ENCODE measurements at places on chromosomes 13 and 19.

DNA sequence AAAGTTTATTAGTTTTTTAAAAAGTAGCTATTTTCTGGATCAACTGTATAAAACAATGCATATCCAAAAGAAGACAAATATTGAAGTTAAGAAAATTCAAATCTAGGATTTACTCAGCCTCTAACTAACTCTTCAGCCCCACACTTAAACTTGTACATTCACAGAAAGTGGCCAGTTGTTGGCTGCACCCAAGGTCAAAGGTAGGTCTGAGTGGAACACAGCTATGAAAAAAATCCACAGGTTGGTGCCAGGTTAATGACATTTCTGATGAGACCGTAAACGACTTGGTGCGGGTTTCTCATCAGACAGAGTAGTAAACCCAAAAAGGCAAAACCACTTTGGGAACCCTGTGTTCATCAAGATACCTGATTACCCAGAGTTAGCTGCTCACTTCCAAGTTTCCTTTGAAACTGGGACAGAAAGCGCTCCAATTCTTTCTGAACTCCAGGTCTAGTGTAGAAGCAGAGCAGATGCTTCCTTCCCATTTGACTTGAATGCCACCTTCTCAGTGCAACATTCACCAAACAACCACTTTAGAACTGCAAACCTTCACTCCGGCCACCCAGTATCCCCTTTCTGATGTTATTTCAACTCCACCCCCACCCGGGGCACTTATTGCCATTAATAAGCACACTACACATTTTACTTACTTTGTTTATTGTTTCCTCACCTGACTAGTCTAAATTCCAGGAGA lies 208.3 kb upstream of the STARD13 start:
- no peak for DNase-seq

- no peak for DNase-seq
Measured at GRCh38 chr19:54013866-54014265, 22.4 kb downstream of the CACNG6 start.

DNA sequence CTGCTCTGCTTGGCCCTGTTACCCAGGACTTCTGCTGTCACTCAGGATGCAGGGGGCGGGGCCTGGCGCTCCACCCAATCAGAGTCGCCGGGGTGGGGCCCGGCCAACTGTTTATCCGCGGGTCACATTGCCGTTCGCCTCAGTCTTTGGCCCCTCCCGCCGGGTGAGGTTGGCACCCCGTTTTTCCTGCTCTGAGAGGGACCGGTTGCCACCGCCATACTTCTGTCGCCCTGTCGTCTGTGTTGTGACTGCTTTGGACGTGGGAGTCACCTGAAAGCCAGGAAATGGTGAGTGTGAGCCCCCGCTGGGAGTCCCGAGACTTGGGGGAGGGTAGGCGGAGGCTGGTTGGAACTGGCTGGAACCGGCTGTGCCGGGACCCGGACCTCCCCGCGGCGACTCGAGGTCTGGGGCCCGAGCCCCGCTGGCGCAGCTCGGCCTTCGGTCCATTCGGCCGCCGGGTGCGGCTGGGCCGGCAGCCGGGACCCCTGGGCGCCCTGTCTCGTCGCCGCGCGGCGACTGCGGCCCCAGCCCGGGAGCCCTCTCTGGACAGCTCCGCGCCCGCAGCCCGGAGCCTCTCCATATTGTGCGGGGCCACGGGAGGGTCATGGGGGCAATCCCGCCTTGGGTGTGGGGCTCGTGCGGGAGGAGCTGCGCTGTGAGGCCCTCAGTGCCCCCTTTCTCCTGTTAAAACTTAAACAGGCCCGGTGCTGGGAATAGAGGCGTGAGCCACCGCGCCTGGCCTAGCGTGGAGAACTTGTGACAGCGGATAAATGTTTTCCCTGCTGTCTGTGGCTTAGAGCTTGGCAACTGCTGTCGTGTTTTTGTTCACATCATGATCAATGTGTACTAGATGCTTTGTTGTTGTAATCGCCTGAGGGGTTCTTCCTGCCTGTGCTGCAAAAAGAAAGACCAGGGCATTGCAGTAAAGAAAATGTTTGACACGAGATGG lies at the start of gene ZNF844:
TSS of gene ZNF844 (plus strand) at position 142 of the 949 bp plus-strand sequence. CDS start at position 285, 143 bp downstream.
- DNase-seq: peak; percentile 65

- DNase-seq: no peak
Measured at GRCh38 chr19:8584965-8585893, 8.0 kb upstream of the MYO1F start.

- DNase-seq: no peak
Measured at GRCh38 chr13:97148894-97149293, 73.2 kb upstream of the MBNL2 start.

GRCh38 chr13:47480121-47480520 lies 521.0 kb downstream of the SUCLA2 start:
- DNase-seq: no peak

- no peak for DNase-seq
Measured at GRCh38 chr19:38879400-38879751, 1.3 kb upstream of the RINL start.

GRCh38 chr13:24763596-24764275 lies at the start of gene RNF17:
RNF17 (plus strand) TSS chr13:24764169; CDS start chr13:24764204, 35 bp downstream.
- DNase-seq: no peak

GRCh38 chr13:75279834-75280369 lies 202.1 kb downstream of the TBC1D4 start:
- DNase-seq: no peak

DNA sequence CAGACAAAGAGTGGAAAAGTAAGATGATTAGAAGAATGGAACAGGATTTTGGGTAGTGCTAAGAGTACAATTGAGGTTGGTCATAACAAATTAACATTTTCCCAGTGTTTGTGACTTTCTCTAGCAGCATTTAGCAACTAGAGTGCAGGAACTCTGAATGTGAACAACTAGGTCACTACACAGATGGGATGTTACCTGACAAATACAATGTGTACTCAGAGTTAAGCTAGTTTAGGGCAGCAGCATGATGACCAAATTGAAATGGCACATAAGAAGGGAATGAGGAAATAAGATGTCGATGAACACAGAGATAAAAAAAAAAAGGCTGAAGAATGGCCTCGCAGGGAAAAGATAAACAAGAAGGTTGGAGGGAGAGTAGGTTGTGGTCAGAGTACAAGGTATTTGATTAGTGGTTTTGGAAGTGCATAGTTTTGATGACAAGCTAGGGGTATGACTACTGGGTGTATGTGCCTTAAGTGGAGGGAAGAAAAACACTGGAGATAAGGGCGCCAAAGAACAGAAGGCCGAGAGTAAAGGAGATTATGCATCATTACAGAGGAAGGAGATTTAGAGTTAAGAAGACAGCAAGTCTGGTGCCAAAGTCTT lies 381.1 kb downstream of the FGF14 start:
- no peak for DNase-seq

DNA sequence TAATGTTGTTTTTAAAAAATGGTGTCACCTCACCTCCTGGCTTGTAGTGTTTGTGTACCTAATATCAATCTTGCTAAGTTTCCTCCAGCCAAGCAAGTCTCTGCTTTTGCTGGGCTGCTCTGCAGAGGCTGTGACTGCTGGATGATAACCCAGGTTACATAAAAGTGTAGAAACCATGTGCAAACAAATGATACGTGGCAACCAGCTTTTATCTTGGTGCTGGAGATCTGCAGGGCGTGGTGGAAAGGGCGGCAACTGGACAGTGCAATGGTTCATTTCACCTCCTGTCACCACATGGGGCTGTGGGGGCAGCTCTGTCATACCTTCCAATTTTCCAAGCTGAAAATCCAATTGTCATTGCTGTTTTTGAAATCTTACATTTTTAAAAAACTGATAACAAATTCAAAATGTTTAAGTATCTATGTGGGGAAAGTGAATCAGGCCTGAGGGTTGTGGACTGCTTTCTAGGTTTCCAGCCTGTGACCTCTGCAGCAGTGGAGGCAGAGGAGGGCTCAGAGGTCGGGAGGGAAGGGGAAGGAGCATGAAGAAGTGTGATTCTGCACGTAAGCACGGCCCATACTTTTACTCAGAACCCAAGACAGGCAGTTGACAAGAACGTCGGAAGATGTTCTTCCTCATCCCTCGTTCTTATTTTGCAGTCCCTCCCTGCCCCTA lies 9.7 kb downstream of the GPR42 start:
- DNase-seq: no peak

- DNase-seq: no peak
Measured at GRCh38 chr19:28210886-28211285, 1002.1 kb downstream of the UQCRFS1 start.

- DNase-seq: no peak
Measured at GRCh38 chr19:17025991-17026658, 485 bp downstream of the CPAMD8 start.

- no peak for DNase-seq
Measured at GRCh38 chr19:33446330-33447293, 73.1 kb downstream of the CEBPG start.

GRCh38 chr13:98405690-98406344 lies 171.1 kb downstream of the STK24 start:
- no peak for DNase-seq

GRCh38 chr19:924553-925086 lies 1.2 kb upstream of the ARID3A start:
- no peak for DNase-seq

DNA sequence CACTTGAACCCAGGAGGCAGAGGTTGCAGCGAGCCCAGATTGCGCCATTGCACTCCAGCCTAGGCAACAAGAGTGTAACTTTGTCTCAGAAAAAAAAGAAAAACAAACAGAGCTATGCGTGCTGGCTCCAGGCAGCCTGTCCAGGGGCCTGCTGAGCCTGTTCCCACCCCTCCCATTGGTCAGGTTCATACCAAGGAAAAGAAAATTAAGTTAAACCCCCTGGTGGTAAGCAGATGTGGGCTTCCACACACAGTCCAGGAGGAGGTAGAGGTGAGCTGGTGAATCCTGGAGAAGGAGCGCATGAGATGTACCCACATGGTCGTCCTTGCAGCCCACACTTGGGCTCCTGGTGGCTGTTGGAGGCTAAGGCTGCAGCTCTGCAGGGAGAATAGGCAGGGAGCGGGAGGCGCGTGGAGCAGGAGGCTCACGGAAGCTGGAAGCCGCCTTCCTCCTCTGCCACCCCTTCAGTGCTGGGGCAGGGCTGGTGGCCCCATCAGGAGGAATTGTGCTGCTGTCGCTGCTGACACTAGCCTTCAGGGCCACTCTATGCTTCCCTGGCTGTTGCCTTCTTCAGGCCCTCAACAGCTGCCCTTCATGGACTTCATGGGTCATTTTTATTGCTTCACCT lies 10.5 kb upstream of the CHAMP1 start:
- DNase-seq: no peak

GRCh38 chr13:110759710-110760109 lies 46.2 kb downstream of the ING1 start:
- DNase-seq: no peak

- DNase-seq: no peak
Measured at GRCh38 chr19:44738603-44739558, 9.6 kb upstream of the BCL3 start.

DNA sequence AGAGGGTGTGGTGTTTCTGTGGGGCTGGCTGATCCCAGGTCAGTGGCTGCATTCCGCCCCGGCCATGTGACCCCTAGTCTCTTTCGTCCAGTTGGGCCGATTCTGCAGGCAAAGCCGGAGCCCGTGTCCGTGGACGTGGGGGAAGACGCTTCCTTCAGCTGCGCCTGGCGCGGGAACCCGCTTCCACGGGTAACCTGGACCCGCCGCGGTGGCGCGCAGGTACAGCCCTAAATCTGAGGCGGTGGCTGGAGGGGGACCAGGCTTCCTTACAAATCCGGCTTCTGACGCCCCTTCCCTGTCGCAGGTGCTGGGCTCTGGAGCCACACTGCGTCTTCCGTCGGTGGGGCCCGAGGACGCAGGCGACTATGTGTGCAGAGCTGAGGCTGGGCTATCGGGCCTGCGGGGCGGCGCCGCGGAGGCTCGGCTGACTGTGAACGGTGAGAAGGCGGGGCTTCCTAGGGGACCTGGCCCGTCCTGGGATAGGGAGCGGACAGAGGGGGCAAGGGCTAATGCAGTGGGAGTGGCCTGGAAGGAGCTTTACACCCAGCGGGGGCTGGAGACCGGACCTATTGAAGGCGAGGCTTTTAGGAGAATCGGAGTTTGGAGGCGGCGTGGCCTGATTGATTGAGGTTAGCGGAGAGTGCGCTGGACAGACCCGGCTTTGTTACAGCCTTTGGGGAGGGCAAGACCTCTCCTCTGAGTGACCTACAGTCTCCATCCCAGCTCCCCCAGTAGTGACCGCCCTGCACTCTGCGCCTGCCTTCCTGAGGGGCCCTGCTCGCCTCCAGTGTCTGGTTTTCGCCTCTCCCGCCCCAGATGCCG lies 4.3 kb downstream of the KIRREL2 start:
- no peak for DNase-seq

DNA sequence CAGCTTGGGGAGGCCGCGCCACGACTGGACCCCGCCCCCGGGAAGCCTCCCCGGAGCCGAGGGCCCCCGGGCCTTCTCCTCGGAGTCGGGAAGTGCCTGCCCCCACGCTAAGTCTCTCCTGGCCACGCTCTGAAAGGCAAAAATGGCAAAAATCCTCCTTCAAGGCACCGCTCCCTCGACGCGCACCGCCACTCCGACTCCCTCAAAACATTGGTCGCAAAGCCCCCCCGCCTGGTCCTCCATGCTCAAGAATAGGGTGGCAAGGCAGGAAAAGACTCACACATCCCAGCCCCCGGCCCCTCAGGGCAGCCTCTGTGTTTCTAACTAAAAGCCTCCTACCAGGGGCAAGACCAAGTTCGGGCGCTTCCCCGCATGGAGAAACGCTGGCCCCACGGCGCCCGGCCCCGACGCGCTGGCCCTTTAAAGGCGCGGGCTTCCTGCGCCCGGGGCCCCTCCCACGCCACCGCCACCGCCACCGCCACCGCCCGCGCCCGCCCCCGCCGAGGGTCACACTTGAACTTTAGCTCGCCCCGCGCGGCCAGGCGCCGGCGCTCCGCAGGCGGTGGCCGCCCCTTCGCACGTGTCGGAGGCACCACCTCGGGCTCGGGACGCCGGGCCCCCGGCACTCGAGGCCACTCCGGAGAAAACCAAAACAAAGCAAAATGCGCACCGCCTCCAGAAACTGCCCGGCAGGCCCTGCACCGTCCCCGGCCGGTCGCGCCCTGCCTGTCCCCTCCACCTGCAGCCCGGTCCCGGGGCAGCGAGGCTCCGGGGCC lies 1.9 kb downstream of the FOXO1 start:
- peak; percentile 26 for DNase-seq

DNA sequence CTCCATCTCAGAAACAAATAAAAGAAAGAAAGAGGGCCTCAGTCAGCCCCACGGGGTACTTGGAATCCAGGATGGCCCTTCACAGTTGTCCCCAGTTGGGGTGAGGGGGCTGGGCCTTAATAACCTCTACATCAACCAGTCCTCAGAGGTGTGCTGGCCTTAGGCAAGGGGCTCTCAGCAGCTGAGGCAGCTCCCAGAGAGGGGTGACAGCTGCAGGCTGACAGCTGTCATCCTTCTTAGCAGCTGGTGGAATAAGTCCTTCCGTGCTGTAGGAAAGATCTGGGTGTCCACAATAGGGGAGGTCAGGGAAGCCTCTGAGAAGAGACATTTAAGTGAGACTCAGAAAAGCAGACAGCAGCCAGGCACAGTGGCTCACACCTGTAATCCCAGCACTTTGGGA lies 7.4 kb downstream of the BCAM start:
- DNase-seq: no peak

GRCh38 chr13:24683838-24684599 lies 3.8 kb downstream of the ATP12A start:
- DNase-seq: peak; percentile 17

- no peak for DNase-seq
Measured at GRCh38 chr19:384799-385169, 24.2 kb downstream of the C2CD4C start.

Measured in stimulated activated CD4-positive, alpha-beta T cell treated with anti-CD3 and anti-CD28 coated beads, TNF-alpha, amount 100 ng/mL, for 1 hour (primary cell).